ENCODE measurements at places on chromosomes 6 and 20.
A peak's percentile ranks its signal among the peaks of the same experiment; 100 is the strongest.

- no peak for DNase-seq
Measured at GRCh38 chr6:6230286-6230685, 90.2 kb downstream of the F13A1 start.

DNA sequence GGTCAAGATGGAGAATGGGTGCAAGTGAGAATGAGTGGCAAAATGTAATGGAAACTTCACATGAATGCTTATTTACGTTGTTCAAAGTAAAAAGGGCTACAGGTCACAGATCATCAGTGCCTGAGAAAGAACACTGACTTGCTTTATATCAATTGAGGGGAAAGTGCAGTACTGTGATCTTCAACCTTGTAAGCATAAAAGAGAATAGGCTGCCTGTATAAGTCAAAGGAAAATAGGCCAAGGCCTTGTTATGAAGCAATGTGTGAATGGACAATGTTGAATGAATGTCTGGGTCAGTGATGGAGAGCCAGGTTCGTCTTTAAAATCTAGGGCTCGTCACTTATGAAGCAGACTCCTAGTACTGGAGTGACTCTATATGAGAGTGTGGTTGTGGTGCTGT is 158.6 kb upstream of the NT5E start:
- DNase-seq = no peak

DNA sequence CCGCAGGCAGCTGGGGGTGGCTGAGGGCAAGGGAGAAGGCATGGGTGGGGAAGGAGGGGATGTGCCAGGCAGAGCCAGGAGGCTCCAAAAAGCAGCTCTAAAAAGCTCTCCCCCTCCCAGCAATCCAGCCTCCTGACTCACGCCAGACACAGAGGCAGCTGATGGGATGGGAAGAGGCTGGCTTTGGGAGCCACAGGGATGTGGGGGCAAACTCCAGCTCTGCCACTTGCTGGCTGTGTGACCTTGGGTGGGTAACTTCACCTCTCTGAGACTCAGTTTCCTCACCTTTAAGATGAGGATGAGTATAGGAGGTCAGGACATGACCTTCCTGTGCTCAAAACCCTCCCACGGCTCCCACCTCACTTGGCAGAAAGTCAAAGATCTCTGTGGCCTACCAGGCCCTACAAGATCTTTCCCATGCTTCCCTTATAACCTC is 148.9 kb downstream of the CEBPB start:
- DNase-seq = no peak

DNA sequence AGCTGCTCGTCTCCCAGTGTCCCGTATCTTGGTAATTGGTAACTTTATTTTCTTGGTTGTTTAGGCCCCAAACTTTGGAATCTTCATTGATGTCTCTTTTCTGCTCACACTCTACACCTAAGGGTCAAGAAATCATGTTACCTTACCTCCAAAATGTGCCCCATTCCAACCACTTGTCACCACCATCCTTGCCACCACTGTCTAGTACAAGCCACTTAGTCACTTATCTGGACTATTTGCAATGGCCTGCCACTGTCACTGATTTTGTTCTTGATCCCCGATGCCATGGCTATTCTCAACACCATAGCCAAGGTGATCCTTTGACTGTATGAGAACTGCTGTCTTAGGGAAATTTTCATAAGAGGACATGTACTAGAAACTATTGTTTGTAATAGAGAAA is 46.0 kb upstream of the SLC22A16 start:
- no peak for DNase-seq

- DNase-seq = no peak
Measured at GRCh38 chr20:63908008-63908682, 13.2 kb downstream of the DNAJC5 start.

DNA sequence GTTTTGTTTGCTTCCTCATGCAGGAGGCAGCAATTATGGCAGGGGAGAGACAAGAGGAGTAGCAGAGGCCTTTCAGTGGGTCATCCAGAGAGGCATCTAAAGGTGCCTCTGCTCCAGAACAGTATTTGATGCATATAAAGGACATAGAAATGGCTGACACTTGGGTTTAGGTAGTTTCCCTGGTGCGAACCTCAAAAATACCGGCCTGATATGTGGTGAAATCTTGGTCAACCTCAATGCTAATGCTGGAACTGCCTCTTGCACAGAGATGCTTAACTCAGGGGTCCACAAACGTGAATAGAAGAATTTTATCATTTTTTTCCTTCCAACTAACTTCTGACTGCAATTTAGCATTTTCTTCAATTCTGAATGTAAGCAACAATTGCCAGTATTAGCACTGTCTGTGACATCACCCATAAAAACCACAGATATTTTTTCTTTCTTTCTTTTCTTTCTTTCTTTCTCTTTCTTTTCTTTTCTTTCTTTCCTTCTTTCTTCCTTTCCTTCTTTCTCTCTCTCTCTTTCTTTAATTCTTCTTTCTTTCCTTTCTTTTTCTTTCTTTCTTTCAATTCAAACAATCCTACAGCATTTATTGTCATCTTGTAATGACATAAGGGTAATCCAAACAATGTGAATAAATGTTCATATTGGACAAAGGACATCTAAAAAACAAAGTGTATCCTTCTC is 180.0 kb upstream of the UST start:
- DNase-seq = no peak

- DNase-seq = no peak
Measured at GRCh38 chr20:2799688-2800520, 523 bp downstream of the CPXM1 start.

DNA sequence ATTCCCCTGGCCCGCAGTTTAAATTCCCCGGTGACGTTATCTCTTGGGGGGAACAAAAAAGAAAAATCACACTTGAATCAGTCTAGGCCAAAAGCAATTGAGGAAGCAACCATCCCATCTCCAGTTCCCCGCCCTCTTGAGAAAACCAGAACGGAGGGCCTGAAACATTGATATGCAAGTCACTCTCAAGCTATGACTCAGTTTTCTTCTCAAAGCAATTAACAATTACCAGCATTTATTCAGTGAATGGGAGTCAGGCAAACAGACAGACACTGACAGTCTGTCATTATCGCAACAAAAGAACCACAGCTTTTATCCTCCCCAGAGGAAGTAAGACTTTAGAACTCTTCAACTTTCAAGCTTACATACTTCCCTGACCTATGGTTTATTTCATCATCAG is 100.9 kb downstream of the OPRM1 start:
- no peak for DNase-seq

DNA sequence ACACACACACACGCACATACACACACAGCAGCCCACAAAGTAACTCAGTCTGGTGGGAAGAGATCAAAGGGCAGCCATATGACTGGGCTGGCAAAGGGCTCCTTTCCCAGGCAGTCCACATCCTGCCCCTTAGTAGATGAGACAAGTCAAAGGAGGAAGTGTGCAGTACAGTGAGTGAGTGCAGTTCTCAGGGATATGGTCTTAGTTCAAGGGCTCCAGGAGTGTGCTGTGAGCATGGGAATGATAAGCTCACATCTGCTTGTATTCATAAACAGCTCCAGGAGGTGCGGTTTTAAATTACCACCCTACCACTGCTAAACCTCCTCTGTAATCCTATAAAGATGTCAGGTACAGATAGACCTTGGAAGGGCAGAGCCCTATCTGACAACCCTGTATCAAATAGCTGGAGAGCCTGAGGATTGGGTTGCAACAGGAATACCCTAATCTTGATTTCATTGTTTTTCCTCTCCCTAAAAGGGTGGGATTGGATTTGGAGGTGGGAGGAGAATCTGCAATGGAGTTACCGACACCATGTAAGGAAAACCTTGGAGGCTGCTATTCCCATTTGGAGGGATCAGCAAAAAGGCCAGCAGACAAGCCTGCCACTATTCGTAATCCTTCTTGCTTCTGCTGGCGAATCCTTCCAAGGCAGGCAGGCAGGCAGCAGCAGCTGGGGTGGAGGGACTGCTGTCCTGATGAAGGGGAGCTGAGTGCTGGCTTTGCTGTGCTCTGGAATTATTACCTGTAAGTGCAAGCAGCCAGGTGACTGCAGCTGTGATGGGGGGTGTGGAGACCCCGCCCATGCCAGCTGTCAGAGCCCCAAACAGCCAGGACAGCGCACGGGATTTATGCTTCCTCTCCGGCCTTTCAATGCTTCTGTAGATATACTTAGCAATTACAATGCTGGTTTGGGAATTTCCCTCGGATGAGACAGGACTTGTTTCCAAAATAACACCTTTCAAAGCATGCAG is 342.7 kb downstream of the PRL start:
- no peak for DNase-seq

DNA sequence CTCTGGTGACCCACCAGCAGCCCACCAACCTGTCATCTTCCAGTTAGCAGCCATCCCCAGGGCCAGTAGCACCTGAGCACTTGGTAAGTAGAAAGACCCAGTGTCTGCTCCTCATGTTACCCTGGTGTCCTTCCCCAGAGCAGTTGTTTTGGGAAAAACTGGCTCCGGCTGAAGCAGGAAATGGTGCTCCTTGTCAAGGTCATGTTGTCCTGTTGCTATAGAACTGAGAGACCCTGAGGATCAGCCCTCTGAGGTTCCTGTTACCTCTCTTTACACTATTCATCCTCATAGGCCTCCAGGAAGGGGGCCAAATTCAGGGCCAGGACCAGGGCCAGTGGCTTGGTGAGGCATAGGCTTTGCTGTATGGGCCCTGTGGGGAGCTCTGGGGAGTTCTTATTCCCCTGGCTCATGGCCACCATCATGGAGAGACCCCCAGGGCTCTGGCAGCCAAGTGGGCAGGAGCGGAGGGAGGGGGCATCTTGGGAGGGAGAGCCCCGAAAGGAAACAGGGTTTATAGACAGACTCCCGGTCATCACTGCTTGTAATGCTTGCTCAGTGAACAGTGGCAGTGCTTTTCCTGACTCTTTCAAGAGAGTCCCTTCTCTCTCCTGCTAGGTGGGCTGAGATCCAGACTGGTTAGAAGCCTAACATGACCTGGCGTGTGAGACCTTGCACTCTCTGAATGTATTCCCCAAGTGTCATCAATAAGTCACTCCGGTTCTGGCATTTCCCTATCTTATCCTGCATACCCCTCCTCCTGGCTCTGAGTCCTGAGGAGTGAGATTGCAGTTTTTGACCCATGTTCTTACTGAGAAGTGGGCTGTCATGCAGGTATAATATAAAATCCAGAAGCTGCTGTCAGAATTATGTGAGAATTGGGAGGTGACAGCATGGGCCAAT is 50.7 kb downstream of the PPARD start:
- DNase-seq = no peak

GRCh38 chr6:134517868-134518267 is 200.0 kb upstream of the SGK1 start:
- no peak for DNase-seq

GRCh38 chr6:134407791-134408190 is 89.9 kb upstream of the SGK1 start:
- no peak for DNase-seq

DNA sequence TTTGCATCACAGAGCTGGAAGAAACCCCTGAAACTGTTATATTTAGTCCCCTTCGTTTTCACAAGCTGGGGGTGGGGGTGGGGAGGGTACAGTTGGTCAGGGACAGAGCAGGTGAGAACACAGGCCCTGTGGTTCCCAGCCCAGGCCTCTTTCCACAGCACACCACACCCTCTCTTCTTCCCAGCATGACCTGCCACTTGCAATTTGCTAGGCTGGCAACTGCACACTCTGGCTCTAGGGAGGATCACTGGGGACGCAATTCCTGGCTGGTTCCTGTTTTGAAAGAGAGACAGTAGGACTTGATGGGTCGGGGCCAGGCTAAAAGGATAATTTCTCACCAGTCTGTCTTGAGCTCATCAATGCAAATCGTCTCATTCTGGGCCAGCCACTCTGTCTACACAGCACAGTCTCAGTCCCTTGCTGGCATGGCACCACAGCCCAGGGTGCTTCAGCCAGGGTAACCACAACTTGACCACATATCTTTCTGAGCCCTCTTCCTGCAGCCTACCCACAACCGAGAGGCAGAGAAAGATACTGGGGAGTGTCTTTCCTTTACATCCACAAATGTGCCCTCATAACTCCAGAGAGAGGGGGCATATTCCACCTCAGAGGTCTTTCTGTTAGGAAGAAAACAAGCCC is 41.7 kb upstream of the EMILIN3 start:
- no peak for DNase-seq

DNA sequence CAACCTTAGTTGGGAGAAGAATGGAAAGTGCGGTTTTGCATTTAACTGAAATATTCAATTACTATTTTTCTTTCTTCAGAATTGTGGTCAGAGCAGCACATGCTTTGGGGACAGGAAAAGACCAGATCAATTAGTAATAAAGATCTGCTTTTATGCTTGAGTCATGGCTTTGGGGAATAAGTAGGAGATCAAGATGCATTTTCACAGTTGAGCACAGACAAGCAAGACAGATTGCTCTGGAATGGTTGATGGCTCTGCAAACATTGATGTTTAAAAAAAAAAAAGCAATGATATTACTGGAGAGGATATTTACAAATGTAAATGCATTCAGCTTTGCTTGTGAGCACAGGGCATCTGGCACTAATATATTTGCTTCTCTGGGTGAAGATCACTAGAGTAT is 224.4 kb upstream of the SASH1 start:
- DNase-seq = no peak

DNA sequence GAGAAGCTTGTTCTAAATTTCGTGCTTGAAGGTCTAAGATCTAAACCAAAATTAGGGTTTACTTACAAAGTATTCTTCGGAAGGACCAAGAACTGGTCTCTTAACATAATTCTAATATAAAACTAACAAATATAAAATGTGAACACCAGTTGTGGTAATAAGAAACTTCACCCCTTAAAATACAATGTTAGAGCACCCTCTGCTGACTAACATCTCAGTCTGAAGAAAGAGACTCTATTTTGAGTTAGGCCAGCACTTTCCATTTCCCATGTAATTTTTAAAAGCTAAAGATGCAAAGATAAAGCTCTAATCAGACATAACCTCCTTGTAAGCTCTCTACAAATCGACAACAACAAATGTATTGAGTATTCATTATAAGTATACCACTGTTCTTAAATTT is 24.6 kb downstream of the ATG5 start:
- peak; percentile 10 for DNase-seq

GRCh38 chr6:34115403-34115795 is 30.5 kb downstream of the GRM4 start:
- no peak for DNase-seq

- DNase-seq = no peak
Measured at GRCh38 chr6:91167846-91168245, 581.0 kb upstream of the MAP3K7 start.

DNA sequence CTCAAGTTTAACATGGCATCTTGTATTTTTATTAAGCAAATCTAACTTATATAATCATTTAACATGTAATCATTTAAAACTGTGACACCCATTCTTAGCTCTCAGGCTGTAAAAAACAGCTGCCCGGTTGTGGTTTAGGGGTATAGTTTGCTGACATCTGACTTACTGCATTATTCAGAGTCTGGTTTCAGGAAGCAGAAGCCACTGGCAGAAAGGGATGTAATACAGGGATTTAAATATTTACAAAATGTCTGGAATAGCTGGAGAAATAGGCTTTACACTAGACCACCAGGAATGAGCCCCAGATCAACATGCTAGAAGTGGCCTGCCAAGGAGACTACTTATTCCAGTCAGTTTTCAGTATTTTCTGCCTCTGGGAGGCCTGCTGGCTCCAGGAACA is 421.1 kb downstream of the CD109 start:
- DNase-seq = no peak

GRCh38 chr6:26053992-26054780 is 33.0 kb upstream of the HFE start:
- DNase-seq = no peak

Data from NCI-H1436 (cell line).